ENCODE measurements at places on chromosomes 4 and X.

DNA sequence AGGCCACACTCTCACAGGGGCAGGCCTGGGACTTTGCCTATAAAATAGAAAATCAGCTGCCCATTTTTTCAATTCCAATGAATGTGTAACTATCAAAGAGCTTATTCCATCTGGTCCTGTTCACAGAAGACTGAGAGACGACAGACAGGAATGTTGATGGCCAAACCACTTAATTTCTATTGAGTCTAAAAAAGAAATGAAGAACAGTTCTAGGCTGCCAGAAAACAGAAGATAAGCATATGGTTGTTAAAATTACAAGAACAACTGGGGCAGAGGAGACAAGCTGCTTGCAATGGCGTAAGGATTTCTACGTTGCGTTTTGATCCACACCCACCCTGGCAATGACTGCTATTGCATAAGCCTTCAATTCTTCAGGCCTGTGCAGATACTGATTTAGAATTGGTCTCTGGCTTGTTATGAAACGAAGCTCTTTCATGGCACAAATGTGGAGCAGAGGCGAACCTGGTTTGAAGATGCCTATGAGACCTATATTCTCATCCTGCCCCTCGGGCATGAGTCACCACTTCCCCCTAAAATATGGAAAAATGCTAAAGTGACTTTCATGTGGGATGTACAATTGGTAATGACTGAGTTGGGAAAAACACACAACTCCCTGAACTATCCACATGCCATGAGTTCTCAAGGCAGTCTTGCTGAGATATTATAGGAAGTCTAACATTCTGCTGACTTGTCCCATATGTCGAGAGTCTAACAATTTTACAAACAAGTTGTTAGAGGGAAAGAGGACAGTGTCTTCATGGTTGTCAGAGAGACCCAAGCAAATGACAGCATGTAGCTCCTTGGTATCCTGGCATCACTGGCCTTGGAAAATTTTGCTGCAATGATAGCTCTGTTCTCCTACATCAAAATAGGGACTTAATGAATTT is 37.9 kb upstream of the SORBS2 start:
- DNase-seq, result no peak

DNA sequence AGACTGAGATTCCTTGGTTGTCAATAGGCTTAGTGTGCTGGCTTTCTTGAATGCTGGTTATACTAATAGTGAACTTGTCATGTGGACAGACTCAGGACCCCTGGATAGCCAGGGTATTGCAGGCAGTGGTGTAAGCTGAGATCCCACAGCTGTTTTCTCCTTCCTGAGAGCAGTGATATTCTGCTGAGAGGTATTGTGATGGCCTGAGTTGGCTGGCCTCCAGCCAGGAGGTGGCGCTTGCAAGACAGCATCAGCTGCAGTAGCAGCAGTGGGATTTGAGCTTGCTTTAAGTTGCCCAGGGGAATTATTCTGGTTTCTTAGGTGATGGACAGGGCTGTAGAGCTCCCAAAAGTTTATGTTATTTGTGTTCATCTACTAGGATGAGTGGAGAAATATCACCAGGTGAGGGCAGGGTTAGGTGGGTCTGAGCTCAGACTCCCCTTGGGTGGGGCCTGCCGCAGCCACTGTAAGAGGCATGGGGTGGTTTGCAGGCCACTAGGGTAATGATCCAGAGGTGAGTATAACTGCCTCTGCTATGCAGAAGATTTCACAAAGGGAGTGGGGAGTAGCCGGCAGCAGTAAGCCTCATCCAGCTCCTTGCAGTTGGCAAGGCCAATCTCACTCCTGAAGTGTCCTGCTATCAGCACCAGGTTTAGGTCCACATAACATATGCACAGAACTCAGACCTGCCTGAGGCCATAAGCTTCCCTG is 66.2 kb downstream of the IL15 start:
- DNase-seq, result peak; percentile 64

DNA sequence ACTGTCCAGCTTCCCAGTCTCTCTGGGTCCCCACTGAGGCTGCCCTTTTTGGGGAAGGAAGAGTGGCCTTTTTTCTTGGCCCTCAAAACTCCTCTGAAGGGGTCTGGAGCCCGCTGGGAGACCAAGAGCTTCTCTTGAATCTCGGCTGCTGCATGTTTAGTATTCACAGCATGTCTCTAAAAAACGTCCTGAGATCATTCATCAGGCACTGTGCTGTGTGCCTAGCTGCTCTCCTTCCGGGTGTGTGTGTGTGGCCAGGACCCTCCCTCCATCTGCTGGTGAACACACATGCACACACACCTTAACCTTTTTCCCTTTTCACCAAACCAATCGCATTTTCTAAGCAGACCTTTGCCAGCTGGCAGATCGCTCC is 841 bp upstream of the FRMPD3 start:
- no peak for DNase-seq

DNA sequence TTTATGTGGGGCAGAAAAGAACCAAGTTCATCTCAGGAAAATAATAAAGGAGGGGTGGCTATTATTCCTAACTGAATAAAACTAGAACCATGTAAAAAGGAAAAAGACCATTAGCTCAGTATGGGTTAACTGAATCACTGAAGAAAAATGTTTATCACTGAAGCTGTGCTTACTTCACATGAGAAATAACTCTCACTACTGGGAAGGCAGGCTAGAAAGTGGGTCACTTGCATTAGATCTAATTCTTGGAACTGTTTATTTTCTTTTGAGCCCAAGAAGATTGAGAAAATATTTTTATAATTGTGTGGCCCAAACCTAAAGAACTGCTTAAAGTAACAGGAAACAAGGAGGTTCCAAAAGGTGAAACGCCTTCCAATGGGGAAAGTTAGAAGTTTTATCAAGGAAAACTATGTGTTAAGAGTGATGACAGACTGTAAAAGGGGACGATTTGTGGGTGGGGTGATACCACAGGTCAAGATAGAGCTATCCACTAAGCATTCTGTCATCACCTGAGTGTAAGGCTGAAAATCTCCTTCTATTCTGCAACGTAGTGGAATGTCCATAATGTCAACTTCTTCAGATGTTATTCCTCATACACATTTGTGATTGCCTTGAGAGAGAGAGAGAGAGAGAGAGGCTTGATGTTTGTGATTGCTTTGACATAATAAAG is 1083.5 kb downstream of the PCDH7 start:
- DNase-seq, result no peak

GRCh38 chr4:21605006-21605405 is 343.6 kb downstream of the KCNIP4 start:
- DNase-seq, result no peak

DNA sequence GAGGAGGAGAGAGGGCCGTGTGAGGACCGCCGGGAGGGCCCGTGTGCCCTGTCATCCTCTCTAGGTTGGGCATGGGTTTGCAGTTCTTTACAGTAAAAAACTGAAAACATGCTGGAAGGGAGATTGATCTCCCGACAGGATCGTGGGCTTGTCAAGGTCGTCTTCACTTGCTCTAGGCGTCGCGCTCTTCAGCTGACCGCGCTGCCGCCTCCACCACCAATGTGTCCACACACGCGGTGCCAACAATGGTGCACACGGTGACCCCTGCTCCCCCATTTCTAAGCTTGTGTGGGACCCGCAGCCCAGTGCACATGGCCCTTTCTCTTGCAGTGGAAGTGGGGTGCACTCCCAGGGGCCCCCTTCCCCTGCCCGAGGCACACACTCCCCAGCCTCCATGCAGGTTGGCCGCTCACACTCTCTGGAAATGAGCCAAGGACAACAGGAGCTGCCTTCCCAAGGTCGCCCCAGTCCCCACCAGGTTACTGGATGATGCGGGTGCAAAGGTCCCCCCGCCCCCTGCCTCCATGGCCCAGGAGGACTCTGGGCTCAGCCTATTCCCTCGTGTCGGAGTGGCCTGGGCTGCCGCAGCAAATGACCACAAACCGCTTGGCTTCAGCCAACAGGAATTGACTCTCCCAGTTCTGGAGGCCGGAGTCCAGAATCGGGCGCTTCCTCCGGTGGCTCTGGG is 1.7 kb upstream of the ZFP92 start:
- no peak for DNase-seq

DNA sequence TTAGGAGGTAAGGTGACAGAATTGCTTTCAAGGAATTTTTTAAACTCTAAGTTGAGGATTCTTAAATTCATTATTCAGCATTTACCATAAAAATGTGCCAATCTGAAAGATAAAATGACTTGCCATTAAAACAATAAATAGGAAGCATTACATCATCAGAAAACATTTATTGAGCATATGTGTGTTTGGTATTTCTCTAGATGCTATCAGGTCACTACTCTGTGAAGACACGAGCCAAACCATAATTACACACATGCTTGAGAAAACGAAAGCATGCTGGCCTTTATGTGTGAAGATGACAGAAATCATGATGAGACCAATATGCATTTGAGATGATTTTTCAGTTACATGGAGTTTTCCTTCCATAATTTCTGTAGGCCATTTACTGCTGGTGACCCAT is 12.3 kb upstream of the IL21 start:
- DNase-seq, result no peak

DNA sequence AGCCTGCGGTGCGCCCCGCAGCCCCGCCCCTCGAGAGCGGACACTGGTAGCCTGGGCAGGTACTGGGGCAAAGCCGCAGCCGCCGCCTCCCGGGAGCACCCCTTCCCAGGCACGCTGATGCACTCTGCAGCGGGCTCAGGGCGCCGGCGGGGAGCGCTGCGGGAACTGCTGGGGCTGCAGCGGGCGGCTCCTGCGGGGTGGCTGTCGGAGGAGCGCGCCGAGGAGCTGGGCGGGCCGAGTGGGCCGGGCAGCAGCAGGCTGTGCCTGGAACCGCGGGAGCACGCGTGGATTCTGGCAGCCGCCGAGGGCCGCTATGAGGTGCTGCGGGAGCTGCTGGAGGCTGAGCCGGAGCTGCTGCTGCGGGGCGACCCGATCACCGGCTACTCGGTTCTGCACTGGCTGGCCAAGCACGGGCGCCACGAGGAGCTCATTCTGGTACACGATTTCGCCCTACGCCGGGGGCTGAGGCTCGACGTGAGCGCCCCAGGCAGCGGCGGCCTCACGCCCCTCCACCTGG is 401 bp downstream of the SOWAHD start:
- peak; percentile 34 for DNase-seq

GRCh38 chrX:150849996-150850720 is 48.3 kb downstream of the CD99L2 start:
- no peak for DNase-seq

- DNase-seq, result peak; percentile 91
These were observed 359.3 kb upstream of the GALNT7 start for GRCh38 chr4:172809319-172809718.

DNA sequence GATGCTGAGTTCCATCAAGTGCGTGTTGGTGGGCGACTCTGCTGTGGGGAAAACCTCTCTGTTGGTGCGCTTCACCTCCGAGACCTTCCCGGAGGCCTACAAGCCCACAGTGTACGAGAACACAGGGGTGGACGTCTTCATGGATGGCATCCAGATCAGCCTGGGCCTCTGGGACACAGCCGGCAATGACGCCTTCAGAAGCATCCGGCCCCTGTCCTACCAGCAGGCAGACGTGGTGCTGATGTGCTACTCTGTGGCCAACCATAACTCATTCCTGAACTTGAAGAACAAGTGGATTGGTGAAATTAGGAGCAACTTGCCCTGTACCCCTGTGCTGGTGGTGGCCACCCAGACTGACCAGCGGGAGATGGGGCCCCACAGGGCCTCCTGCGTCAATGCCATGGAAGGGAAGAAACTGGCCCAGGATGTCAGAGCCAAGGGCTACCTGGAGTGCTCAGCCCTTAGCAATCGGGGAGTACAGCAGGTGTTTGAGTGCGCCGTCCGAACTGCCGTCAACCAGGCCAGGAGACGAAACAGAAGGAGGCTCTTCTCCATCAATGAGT is 46.6 kb downstream of the RHOH start:
- DNase-seq, result no peak

GRCh38 chr4:124432500-124432899 is 280.0 kb downstream of the ANKRD50 start:
- no peak for DNase-seq

DNA sequence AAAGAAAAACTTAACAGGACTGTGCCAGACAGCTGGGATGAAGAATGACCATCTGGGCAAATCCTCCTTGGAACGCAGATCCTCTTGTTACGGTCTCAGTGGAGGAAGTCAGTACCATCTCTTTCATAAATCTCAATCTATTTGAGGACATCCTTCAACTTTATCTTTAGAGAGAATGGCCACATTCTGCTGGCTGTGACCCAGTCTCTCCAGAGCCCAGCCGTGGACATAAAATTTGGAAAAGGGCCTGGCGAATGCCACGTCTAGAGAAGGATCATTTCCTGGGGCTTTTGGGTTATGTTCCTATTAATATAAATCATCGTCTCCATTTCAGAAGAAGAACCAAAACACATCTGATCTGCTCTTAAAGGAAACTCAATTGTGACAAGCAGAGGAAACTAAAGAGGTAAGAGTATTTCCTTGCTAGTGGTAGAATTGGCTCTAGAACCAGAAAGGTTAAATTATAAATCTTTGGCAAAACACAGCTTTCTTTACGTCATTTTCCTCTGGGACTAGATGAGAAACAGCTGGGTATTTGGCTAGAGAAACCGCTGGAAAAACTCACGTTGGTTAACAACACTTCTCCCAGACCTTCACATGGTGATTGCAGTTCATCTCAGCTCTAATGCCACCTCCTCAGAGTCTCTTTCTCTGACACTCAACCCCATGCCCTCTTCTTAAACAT is 164.7 kb downstream of the CHIC2 start:
- DNase-seq, result no peak

DNA sequence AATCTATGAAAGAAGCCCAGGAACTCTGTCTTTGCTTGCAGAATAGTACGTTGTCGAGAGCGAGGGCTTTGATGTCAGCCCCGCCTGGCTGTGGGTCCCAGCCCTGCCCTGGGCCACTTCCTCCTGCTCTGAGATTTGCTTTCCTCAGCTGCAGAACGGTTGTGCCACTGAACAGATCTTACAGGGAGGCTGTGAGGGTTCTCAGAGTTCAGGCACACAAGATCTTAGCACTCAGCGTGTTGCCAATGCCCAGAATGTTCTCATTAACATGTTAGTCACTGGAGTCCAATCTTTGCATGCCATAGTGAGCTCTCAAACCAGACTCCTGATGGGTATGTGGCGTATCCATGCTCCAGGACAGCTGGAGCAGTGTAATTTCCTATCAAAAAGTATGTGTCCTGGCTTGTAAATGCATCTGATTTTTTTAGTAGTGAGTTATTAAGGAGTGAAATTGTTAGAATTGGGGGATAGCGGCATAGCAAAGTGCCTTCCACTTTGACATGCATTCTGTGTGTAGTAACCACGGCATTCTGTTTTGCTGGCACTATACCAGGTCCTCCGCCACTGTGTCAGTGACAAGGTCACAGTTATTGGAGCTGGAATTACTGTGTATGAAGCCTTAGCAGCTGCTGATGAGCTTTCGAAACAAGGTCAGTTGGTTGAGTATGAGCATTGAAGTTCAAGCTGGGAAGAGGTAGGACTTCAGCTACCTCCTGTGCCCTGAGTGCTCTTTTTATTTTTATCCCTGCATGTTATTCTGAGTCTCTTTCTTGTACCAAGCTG is 31.6 kb downstream of the TKTL1 start:
- DNase-seq, result no peak

GRCh38 chrX:10856797-10857196 is 236.4 kb upstream of the MID1 start:
- no peak for DNase-seq

DNA sequence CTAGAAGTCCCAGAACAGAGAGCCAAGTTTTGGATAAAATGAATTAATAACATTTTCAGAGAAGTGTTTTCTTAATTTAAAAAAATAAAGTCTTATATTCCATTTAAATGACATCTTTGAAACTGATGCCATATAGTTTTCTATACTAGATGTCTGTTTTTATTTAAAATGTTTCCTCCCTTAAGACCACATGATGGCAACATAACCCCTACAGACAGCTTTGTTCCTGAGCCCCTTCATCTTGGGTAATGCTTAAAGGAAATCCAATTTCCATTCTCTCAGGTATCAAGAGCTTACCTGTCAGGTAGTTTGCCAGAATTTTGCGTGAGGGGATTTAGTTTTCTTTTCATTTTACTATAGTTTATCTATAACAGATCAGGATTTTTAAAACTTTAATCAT is 181.4 kb upstream of the UGT8 start:
- no peak for DNase-seq
